ENCODE measurements at places on chromosomes 6 and 20.

GRCh38 chr6:150091476-150091875 is 22.6 kb upstream of the ULBP3 start:
- no peak for DNase-seq

DNA sequence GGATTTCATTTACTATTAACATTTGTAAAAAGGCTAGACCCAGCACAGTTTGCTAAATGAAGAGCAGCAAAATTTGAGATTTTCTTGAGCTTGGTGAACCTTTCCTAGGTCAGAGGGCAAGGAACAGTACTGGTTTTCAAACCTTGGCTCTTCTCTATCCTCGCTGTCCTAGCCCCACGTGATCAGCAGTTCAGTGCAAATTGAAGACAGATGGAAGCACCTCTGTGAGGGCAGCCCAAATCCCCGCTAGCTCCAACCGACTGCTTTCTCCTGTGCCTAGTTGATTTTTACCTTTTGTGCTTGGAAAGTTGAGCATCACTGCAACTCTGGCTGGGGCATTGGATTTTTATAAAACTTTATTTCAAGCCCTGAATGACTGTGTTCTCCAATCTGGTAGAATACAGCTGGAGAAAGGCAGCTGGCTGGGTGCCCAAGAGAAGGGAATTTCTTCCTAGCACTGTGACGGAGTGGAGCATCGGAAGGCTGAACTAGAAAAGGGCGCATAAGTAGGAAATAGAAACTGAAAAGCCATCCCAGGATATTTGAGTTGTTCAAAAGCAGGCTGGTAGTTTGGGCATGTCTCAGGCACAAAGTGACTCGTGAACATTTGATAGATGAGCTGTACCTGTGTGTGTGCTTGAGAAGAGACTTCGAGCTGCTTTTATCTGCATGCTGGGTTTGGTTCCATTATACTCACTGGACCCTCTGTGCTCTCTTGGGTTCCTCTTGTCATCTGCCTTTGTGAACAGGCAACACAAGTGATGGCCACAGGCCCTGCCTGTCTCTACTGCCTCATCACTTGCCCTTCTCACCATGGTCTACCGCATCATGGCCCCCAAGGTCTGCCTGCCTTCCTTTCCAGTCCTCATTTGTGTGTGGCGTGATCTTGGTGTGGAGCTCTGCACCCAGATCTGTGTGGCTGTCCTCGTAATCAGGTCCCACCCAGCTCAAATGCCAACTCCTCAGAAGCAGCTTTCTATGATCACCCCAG is 2.3 kb downstream of the RNF114 start:
- DNase-seq: peak; percentile 16

DNA sequence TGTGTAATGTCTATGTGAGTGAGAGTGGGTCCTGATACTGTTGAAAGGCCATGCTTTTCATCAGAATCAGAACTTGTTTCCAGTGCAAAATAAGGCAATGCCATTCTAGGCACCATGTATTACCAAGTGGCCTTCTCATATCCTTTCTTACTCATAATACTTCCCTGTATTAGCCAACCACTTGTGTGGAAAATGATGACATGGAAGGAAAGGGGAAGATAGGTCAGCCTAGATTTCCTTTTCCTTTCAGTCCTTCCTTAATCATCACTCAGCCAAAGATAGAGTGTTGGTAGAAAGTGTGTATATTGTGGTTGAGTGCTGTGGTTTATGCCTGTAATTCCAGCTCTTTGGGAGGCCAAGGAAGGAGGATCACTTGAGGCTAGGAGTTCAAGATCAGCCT is 158.6 kb upstream of the PREP start:
- DNase-seq: no peak

- DNase-seq: peak; percentile 24
Measured at GRCh38 chr20:21719592-21720214, 14.2 kb downstream of the PAX1 start.

DNA sequence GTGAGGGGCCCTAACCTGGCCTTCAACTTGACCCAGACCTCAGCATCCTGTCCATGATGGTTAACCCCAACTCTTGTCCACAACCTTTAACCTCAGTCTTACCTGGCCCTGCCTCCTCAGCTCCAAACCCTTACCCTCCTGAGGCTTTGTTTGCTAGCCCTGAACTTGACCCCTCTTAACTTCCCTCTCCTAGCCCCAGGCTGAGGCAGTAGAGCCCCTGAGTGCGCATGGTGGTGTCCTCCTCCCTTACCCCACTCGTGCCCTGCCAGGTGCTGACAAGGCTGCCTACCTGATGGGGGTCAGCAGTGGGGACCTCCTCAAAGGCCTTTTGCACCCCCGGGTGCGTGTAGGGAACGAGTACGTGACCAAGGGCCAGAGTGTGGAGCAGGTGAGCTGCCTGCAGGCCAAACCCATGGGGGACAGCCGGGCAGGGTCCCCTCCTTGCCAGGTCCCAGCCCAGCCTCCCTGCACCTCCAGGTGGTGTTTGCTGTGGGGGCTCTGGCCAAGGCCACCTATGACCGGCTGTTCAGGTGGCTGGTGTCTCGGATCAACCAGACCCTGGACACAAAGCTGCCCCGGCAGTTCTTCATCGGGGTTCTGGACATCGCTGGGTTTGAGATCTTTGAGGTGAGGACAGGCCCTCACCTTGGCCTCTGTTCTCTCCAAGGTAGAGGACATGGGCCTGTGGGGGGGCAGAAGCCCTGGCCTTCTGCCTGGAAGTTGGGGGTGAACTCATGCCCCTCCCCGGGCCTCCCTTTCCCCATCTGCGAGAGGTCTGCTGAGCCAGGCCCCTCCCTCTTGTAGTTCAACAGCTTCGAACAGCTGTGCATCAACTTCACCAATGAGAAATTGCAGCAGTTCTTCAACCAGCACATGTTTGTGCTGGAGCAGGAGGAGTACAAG is 31.9 kb downstream of the MYH7B start:
- DNase-seq: no peak

GRCh38 chr6:52573295-52573694 is 3.6 kb downstream of the TRAM2 start:
- no peak for DNase-seq

DNA sequence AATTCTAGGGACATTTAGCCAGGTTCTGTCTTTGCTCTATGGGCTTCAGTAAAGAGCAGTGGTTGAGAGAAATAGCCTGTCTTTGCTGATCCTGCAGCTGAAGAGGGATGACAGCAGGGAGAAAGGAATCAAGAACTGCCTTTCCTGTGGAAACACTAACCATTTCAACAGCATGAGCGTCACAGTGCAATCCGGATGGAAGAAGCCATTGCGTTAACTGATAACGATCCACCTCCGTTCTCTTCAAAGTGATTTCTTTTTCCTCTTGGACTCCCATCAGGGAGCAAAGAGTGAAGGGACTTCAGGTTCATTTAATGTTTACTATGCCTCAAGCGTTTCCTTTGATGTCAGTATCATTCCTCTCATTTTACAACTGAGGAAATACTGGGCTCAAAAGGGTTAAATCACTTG is 35.2 kb upstream of the EEF1E1 start:
- no peak for DNase-seq

DNA sequence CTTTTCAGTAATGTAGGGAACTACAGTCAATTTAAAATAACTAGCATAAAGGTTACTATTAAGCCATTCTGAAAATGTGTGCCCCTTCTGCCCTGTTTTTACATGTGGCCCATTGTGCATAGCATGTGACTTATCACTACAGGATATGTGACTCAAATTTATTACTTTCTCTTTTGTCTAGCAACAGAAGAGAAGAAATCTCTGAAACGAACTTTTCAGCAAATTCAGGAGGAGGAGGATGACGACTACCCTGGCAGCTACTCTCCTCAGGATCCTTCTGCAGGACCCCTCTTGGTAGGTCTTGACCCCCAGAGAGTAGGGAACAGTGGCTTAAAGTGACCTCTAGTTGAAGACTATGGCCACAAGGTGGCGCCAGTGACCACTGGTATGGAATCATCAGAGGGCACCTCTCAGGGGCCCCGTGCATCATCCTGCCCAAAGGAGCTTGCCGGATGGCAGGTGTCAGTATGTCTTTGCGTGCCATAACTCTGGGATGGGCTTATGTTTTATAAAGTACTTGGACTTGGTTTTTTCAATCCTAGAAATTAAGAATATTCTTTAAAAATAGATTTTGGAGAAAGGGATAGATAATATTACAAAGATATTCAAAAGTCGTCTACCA is 23.9 kb downstream of the RPRD1B start:
- peak; percentile 2 for DNase-seq

- DNase-seq: no peak
Measured at GRCh38 chr6:160859822-160860221, 131.7 kb upstream of the MAP3K4 start.

DNA sequence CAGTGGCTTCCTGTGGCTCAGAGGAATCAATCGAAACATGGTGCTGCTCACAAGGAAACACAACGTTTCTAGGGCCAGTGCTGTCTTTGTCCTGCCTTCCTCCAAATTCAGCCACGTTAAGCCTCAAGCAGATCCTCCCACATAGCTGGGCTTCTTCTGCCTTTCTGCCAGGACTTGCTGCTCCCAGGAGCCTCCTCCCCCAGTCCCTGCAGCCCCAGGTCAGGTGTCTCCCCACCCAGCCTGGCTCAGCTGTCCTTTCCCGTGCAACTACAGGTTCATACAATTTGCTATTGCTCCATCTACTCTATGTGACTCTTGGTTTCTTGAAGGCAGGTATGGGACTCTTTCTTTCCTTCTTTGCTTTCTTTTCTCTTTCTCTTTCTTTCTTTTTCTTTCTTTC is 215.3 kb upstream of the RNF24 start:
- no peak for DNase-seq

GRCh38 chr20:58407966-58408557 is 19.0 kb downstream of the VAPB start:
- no peak for DNase-seq

DNA sequence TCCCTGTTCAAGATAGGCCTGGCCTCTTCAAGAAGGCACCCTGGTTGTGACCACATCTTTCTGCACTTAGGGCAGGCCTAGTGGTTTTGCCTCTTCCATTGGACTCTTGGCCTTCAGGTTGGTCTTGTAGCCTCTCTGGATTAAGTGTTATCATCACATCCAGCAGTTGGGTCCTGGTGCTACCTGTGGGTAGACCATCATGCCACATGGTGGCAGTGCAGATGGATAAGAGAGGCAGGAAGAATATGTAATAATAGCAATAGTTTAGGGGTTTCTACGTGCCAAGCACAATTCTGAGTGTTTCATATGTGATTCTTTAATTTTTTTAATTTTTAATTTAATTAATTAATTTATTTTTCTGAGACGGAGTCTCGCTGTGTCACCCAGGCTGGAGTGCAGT is 28.5 kb upstream of the SNRPB2 start:
- no peak for DNase-seq

GRCh38 chr20:46694484-46694883 is 5.2 kb upstream of the TP53RK start:
- DNase-seq: no peak

DNA sequence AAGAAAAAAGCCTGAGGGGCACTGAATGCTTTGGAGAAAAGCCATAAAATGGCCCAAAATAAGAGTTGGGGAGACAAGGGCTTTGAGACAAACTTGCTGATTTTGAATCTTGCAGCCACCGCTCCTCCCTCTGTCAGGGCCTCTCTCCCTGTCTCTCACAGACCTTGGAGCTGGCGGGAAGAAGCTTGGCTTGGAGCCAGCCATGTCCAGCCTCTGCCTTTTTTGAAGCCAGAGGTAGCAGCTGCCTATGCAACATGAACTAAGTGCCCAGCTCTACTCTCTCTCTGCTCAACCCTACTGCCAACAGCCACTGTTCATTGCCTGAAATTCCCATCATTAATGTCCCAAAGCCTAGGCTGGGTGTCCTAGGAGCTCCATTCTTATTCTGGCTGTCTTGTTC is 63.7 kb upstream of the CTNNBL1 start:
- DNase-seq: no peak

GRCh38 chr20:63330084-63330760 is 30.9 kb downstream of the CHRNA4 start:
- DNase-seq: no peak

DNA sequence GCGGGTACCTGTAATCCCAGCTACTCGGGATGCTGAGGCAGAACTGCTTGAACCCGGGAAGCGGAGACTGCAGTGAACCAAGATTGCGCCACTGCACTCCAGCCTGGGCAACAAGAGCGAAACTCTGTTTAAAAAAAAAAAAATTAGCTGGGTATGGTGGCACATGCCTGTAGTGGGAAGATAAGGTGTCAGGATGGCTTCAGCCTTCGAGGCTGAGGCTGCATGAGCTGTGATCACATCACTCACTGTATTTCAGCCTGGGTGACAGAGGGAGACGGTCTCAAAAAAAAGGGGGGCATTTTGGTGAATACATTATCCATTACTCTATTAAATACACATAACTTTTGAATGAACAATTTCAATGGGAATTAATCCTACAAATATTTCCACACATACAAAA is 32.4 kb downstream of the SNX3 start:
- DNase-seq: no peak

GRCh38 chr6:51472745-51473487 is 614.5 kb downstream of the PKHD1 start:
- DNase-seq: no peak
